ENCODE measurements at places on chromosomes 1 and 21.

DNA sequence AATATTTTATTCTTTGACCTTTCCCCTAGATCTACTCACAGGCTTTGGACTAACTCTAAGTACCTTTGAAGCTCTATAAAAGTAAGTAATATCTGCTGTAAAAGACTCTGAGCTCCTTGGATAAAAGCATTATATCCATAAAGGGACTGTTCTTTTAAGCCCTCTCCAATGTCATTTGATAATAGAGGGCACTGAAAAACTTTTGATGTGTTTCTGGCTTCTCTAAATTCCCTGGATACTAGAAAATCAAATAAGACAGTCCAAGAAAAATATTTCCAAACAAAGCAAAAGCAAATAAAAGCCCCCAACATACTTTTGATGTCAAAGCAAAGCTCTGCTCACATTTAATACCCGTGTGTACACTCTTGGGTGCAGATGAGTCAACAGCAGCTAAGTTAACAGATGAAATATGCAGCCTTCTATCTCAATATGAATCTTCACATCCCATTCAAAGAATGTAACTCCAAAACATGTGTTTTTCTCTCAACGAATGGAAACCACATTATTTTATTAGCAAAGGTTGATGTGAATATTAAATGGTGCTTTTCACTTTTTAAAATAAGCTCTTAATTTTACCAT, 230.3 kb downstream of the CENPF start:
- DNase-seq, result no peak
- peaks cover 2% of the 10 kb centered on the region for H3K27me3 ChIP-seq
- H3K27ac ChIP-seq, result no peak overlapping the region
- H3K4me1 ChIP-seq, result no peaks in the 10 kb centered on the region

DNA sequence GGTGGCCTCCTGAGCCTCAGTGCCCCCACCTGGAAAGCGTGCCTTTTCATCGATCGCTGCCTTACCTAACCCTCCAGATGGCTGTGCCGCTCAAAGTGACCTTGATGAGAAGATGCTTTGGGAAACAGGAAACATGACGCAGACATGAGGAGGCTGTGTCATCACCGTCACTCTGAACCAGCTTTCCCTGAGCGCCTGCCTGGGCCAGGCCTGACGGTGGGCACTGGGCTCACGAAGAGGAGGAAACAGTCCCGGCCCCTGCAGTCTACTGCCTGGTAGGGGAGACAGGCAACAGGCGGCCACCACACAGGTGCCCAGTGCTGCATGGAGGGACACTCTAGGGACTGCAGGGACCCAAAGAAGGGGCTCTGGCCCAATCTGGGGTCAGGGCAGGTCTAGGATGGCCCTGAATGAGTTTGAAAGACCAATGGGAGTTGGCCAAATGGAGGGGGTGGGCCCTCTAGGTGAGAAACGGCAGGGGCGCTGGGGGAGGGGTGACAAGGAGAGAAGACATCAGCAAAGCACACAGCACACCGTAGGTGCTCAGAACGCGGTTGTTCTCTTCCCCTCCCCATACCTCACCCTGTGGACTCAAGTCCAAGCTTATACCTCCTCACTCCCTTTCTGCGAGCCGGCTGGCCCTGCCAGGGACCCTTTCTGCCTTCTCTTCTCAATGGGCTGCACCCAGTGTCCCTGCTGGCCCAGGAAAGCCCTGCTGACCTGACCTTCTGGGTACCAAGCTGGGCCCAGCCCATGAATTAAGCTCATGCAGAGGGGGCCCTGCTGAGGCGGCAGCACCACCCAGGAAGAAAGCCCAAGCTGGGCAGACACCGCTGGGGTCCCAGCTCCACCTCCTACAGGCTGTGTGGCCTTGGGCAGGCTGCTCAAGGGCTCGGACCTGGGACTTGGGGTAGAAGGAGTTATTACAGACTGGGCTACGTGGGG, 44.9 kb downstream of the GLIS1 start:
- H3K36me3 ChIP-seq, result no peaks in the 10 kb centered on the region
- no peak for DNase-seq
- no peaks in the 10 kb centered on the region for H3K4me1 ChIP-seq
- H3K27me3 ChIP-seq, result no peaks in the 10 kb centered on the region
- H3K4me3 ChIP-seq, result no peak overlapping the region

- H3K27me3 ChIP-seq, result no peaks in the 10 kb centered on the region
- no peak overlapping the region for H3K4me3 ChIP-seq
- peaks cover 81% of the 10 kb centered on the region for H3K4me1 ChIP-seq
- DNase-seq, result peak; percentile 95
- H3K36me3 ChIP-seq, result no peaks in the 10 kb centered on the region
These were observed 17.7 kb downstream of the DHRS3 start for GRCh38 chr1:12600335-12600734.

DNA sequence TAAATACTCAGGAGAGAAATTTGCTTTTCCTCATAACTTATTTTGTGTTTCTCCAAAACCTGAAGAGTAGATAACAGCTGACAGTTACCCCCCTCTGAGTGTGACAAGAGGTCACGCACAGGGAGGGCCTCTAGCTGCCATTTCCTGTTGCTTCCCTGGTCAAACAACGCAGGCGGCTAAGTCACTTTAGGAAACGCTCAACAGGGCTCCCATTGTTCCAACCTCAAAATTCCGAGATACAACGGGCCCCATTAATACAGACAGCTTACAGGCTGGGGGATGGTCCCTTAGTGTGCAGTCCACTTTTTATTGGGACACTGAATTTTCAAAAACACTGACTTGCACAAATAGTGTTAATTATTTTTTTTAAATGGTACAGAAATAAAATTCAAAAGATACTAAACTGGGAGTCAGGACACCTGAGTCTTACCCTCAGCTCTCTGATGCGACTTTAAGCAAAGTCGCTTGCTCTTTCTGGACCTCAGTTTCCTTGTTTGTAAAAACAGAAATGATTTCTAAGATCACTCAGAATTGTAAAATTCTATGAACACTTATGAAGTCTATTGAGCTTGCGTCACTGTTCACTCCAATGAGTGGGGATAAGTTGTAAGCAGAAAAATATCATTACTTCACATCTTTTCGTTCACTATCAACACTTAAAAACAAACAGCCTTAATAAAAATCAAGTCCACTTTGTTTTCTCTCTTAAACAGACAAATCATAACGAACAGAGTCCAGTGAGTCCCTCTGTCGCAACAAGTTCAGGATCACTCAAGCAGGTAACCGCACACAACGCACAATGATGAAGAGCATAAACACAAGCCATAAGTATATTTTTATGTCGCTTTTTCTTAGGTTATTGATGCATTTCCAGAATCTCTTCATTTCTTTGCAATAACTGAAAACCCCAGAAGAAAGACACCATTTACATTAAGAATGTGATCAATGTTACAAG, 13.5 kb downstream of the LZIC start:
- no peak overlapping the region for H3K4me3 ChIP-seq
- H3K36me3 ChIP-seq, result no peaks in the 10 kb centered on the region
- no peaks in the 10 kb centered on the region for H3K4me1 ChIP-seq
- H3K27me3 ChIP-seq, result no peaks in the 10 kb centered on the region

All from psoas muscle (tissue), 8 donors.